Activated CD4-positive, alpha-beta T cell treated with anti-CD3 and anti-CD28 coated beads, Interleukin-2, amount 10 ng/mL, durations not matched to agents 7 days and 5 days (primary cell): ENCODE measurements at places on chromosomes 13 and 19. TPM values are rescaled to one million over a fixed set of nuclear protein-coding genes. Genes with fewer than 3 reads are reported as not detected.

DNA sequence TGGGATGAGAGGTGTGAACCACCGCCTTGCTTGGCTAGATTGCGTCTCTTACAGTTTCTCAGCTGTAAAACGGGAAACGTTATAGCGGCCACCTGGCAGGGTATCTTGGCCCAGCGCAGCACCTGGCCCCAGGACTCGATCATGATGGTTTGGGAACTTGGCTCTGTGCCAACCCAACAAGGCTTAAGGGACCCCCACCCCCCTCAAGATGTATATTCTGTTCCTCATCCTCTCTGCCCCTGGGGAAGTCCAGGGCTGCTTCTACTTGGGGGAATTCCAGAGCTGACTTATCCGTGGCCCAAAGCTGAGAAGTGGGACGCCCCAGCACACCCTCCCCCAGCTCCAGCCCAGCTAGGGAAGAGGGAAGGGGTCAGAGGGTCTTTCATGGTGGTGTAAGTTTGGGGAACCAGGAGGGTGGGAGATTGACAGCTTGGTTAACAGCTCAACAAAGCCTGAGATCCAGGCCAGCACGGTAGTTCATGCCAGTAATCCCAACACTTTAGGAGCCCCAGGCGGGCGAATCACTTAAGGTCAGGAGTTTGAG is 695 bp downstream of the ICAM1 start:
- H3K4me3 ChIP-seq = peak overlapping the region; percentile 75
- H3K4me1 ChIP-seq = peaks cover 32% of the 10 kb centered on the region
- no peak for DNase-seq
- no peaks in the 10 kb centered on the region for H3K27me3 ChIP-seq
- peak overlapping the region; percentile 90 for H3K27ac ChIP-seq

- no peak overlapping the region for H3K4me3 ChIP-seq
- H3K36me3 ChIP-seq = no peaks in the 10 kb centered on the region
- H3K4me1 ChIP-seq = no peaks in the 10 kb centered on the region
- no peak overlapping the region for H3K27ac ChIP-seq
Observed at GRCh38 chr19:18948075-18948975, 7.3 kb upstream of the HOMER3 start.

DNA sequence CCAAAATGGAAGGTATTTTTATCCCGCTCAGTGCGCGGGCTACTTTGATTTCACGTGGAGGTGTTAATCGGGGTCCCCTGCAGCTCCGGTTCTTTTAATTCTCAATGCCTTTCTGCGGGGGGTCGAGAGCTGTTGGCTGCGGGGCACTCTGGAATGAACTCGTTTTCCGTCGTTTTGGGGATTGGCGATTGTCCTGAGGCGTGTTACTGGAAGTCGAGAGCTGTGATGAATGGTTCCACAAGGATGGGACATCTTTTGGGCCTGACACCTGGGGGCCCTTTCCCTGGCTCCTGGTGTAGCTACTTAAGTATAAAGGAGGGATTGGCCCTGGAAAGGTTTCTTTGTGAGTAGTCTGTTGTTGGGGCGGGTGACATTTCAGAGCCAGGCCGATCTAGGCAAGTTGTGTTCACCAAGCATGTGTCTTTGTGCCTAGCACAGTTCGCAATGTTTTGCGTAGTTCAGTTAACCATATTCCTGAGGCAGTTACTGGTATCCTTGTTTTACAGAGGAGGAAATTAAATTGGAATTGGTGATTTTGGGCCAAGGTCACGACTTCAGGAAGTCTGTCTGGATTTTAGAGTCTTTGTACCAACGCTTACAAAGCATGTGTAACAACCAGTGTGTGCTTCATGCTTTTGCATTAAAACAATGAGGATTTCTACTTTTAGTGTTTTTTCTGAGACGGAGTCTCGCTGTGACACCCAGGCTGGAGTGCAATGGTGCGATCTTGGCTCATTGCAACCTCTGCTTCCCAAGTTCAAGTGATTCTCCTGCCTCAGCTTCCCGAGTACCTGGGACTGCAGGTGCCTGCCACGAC is 846 bp downstream of the RPL13A start:
- H3K4me1 ChIP-seq = peaks cover 51% of the 10 kb centered on the region
- H3K4me3 ChIP-seq = peak overlapping the region; percentile 89

DNA sequence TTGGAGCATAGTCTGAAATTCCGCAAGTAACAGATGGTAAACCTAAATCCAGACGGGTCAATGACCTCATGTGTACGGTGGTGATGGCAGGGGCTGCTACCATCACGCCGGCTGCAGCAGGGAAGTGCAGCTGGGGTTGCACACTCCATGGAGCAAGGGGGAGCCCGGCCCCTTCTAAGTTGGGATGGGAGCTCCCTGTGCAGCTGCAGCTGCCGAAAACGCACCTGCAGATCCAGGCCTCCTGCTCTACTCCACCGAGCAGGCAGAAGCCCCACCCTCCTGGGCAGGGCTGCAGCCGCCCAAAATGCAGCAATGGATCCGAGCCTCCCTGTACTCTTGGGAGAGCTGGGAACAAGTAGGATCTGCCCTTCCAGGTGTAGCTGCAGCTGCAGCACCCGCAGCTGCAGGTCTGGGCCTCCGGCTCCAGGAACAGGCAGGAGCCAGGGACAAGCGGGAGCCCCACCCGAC is 25.5 kb downstream of the KBTBD6 start:
- no peaks in the 10 kb centered on the region for H3K27me3 ChIP-seq
- H3K36me3 ChIP-seq = no peaks in the 10 kb centered on the region

DNA sequence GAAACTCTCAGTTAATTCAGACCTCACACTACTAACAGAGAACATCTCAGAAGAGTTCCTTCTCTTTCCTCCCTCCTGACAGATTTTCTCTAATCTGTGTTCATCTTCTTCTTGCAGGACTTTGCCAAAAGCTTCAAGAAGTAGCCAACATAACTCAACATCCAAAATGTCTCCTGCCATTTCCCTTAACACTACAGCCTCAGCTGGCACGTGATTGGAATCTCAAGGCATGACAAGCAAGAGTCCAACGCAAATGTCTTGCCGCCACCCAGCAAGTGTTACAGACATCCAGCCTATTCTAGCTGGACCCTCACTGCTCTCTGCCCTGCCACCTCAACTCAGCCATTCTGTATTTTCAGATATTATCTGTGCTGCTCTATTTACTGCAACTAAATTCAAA is 135.1 kb downstream of the DNAJC15 start:
- no peak overlapping the region for H3K4me3 ChIP-seq
- no peaks in the 10 kb centered on the region for H3K4me1 ChIP-seq
- no peak overlapping the region for H3K27ac ChIP-seq
- DNase-seq = no peak
- H3K27me3 ChIP-seq = peaks cover 4% of the 10 kb centered on the region

DNA sequence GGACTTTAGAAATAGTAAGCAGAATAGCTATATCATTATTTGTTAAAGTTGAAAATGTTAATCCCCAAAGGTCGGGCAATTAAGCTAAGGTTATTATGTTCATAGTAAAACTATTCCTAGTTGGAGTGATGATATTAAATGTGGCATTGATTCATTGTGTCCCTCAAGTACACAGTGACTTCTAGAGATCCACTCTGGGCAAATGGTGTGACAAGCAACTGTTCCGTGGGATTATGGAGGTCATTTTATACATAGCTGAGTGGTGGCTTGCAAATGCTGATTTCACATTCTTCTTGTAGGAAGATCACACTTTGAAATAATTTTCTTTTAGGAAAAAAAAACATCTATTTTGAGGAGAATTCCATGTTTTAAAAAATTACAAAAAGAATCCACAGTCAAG is 317.8 kb downstream of the ATP8A2 start:
- peaks cover 4% of the 10 kb centered on the region for H3K27me3 ChIP-seq
- H3K36me3 ChIP-seq = no peaks in the 10 kb centered on the region
- H3K4me1 ChIP-seq = no peaks in the 10 kb centered on the region
- H3K4me3 ChIP-seq = no peak overlapping the region
- no peak for DNase-seq

GRCh38 chr13:24632382-24633121 is 47.7 kb upstream of the ATP12A start:
- no peak overlapping the region for H3K4me3 ChIP-seq
- DNase-seq = no peak
- H3K36me3 ChIP-seq = no peaks in the 10 kb centered on the region
- H3K27ac ChIP-seq = no peak overlapping the region
- peaks cover 14% of the 10 kb centered on the region for H3K4me1 ChIP-seq

DNA sequence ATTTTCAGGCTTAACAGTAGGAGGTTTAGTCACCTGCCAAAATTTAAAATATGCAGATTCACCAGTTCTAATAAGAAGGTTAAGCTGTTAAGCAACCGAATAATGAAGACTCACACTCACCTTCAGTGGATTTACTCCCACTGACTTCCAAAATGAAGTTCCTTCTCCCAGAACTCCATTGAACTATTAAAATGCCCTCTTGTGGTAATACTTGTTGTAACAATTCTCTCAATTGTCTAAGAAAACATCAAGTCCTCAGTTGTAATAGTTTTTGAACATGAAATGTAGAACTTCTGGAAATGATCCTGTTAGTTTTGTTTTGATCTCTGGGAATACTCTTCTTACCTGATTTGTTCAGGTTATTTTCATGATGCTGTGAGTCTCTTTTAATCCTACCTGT is 522.0 kb upstream of the ATXN8OS start:
- no peak for DNase-seq
- H3K27ac ChIP-seq = no peak overlapping the region
- no peak overlapping the region for H3K4me3 ChIP-seq
- H3K27me3 ChIP-seq = no peaks in the 10 kb centered on the region
- no peaks in the 10 kb centered on the region for H3K36me3 ChIP-seq

DNA sequence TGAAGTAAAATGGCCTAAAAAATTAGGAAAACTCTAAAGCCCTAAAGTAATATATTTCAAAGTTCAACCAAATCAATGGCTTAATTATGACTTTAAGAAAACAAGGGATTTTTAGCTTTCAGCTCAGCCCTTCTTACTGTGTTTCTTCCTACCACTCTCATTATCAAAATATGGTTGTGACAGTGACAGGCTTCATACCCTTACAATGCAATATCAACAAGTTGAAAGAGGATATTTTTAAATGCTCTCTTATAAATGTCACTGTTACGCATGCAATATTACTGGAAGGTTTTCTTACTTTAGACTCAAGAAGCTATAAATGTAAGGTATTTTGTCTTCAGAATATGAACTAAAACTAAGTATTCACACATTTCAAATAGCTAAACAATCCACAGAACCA is 1225.7 kb upstream of the MIR17HG start:
- H3K4me1 ChIP-seq = no peaks in the 10 kb centered on the region
- no peaks in the 10 kb centered on the region for H3K27me3 ChIP-seq
- H3K27ac ChIP-seq = no peak overlapping the region

GRCh38 chr13:50543782-50544181 is 299.7 kb downstream of the DLEU7 start:
- no peaks in the 10 kb centered on the region for H3K36me3 ChIP-seq
- H3K4me3 ChIP-seq = no peak overlapping the region

DNA sequence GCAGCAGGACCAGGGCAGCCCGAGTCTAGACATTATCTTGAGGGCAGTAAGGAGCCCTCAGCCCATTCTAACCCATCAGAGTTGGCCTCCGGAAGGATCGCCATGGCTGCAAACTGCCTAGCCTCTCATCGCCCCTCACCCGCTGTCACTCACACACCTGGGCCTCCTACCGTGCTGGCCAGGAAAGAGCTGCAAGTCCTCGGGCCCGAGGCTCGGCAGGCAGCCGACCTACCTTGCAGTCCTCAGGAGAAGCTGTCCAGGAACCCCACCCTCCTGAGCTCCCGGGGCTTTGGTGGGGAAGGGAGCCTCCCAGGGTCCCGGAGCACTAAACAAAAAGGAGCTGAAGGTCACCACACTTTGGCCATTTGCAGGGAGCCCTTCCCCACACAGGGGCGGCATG is 46.8 kb downstream of the CCNE1 start:
- H3K4me3 ChIP-seq = no peak overlapping the region
- no peaks in the 10 kb centered on the region for H3K36me3 ChIP-seq
- H3K4me1 ChIP-seq = peaks cover 10% of the 10 kb centered on the region
- peaks cover 11% of the 10 kb centered on the region for H3K27me3 ChIP-seq
- DNase-seq = no peak
- H3K27ac ChIP-seq = no peak overlapping the region

GRCh38 chr13:32911506-32911905 is 104.7 kb upstream of the KL start:
- peaks cover 3% of the 10 kb centered on the region for H3K36me3 ChIP-seq
- H3K4me3 ChIP-seq = no peak overlapping the region
- peak; percentile 62 for DNase-seq
- H3K27me3 ChIP-seq = peaks cover 4% of the 10 kb centered on the region
- H3K4me1 ChIP-seq = peaks cover 21% of the 10 kb centered on the region

DNA sequence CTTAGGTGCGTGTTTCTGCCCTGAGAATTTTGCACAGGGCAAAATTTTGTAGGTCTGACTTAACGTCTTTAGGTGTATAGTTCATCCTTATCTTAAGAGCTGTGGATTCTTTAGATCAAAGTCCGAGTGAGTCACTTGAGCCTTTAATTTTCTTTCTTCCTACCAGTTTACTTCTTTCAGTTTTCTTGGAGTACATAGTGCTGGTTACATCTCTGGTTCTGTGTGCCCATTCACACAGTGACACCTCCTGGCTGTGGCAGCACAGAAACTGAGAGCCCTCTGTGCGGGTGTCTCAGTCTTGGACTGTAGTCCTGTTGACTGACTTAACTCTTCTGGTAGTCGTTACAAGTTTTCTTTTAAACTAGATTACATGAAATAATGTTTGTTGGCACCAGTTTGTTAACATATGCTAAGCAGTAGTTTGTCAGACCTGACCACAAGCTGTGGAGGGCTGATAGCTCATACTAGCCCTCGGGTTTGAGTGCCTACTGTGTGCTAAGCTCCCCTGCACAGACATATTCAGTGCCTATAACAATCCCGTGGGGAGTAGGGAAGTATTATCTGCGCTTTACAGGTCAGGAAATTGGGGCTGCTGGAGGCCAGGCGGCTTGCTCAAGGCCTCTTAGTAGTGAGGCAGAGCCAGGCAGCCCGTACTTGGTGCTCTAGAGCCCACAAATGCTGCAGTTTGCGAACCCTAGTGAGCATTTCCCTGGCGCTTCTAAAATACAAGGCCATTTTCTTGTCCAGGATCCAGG is 1.6 kb downstream of the GATAD2A start:
- peak overlapping the region; percentile 92 for H3K27ac ChIP-seq
- H3K27me3 ChIP-seq = no peaks in the 10 kb centered on the region
- peak; percentile 61 for DNase-seq
- H3K4me1 ChIP-seq = peaks cover 72% of the 10 kb centered on the region

DNA sequence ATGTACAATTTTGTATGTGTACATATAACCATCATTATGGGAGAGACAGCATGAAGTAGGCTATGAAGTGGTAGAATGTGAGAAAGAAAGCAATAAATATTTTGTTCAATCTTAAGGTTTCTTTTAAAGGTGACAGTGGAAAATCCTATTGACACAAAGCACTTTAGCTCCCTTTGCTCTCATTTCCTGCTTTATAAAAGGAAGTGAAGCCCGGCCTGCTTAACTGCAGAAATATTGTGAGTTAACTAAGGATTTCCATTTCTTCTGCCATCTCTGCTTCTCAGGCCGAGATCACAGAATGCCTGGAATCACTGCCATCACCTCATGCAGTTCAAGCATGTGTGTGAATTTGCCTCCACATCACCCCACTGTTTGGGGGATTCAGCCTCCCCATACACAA is 83.5 kb downstream of the FRY start:
- H3K27ac ChIP-seq = no peak overlapping the region
- H3K36me3 ChIP-seq = no peaks in the 10 kb centered on the region
- DNase-seq = no peak
- no peaks in the 10 kb centered on the region for H3K27me3 ChIP-seq
- H3K4me1 ChIP-seq = peaks cover 14% of the 10 kb centered on the region

The NAPSA gene
- total RNA-seq = 1.7 TPM

The C2CD4C gene
- total RNA-seq = not detected

The OR4F17 gene
- not detected for total RNA-seq

The KIR2DL3 gene
- not detected for total RNA-seq

The OR7D2 gene
- total RNA-seq = not detected

The SPACA4 gene
- not detected for total RNA-seq

The ICAM4 gene
- 1.8 TPM for total RNA-seq
